Stimulated activated CD4-positive, alpha-beta T cell treated with anti-CD3 and anti-CD28 coated beads, Interleukin-1b, Interleukin-23, amount 100 ng/mL, for 48 hours (primary cell): ENCODE measurements at places on chromosomes 11 and 22.

DNA sequence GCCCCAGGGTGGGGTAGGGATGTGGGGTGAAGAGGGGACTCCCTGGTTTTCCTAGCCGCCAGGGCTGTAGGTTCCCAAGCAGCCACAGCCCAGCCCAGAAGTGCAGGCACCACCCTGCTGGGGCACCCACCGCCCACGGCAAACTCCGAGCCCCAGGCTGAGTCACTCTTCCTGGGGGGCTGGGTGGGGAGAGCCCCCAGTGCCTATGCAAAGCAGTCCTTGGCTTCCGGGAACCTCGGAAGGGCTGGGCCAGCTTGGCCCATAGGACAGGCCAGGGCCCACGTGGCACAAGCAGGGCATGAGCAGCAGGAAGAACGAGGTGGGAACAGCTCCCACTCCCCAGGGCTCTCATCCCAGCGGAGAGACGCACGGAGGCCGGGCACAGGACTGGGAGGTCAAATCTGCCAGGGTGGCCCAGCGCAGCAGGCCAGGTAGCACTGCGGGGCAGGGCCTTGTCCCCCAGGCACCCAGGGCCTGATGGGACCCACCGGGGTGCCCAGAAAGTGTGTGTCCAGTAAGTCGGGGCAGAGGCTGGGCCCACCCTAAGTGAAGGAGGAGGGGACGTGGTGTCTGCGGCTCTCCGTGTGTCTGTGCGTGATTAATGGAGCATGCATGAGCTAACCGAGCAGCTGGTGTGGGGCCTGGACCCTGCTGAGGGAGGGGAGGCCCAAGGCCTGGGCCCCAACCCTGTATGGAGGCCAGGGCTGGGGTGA lies 4.6 kb upstream of the IL17REL start:
- peak; percentile 85 for DNase-seq

GRCh38 chr11:116563028-116563711 lies 209.6 kb downstream of the BUD13 start:
- no peak for DNase-seq

- DNase-seq: no peak
Measured at GRCh38 chr11:71551711-71552110, 3.5 kb downstream of the KRTAP5-9 start.

- DNase-seq: no peak
Measured at GRCh38 chr22:17925431-17925841, 98.9 kb downstream of the MICAL3 start.

DNA sequence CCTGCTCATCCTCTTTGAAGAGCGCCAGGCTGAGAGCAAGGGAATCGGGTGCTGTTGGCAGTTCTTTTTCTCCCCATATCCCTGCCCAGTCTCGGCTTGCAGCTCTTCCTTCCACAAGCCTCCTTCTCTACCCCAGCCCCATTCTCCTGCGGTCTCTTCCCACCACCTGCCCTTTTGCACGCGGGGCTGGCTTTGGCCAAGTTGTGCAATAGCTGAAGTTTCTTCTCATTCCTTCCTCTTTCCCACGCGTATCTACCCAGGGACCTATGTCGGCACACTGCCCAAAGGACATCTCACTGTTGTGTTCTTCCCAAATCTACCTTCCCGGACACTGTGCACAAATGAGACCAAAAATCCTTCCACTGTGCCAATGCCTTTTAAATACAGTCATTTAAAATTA lies 22.3 kb upstream of the HTR3A start:
- DNase-seq: no peak

DNA sequence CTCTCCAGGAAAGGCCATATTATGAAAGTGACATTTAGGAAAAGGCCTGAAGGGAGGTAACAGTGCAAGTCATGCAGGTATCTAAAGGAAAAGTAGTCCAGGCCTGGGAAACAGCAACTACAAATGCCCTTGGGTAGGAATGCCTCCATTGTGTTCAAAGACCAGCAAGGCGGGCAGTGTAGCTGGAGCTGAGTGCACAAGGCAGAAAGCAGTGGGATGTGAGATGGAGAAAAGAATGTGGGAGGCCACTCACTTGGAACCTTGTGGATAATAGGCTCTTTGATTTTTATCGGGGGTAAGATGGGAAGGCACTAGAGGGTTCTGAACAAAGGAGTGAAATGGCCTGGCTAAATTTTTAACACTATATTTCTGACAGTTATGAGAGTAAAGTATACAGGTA lies 188.6 kb downstream of the PGR start:
- DNase-seq: no peak

DNA sequence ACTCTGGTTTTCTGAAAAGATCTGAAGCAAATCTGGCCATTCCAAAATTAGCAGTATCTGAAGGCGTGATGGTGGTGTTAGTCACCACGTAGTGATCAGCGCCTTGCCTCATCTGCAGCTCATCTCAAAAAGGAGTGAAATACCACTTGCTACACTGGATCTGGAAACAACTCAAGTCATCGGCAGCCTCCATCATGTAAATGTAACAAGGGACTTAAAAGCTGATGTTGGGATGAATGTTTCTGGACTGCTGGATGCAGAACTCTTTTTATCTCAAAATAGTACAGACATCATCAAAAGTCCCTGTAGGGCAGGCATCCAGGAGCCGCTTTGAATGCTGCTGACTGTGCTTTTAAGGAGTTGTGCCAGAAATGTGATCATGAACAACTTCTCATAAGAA lies 14.1 kb upstream of the APLP2 start:
- no peak for DNase-seq

- no peak for DNase-seq
Measured at GRCh38 chr22:42808521-42808920, 48.6 kb downstream of the ARFGAP3 start.

DNA sequence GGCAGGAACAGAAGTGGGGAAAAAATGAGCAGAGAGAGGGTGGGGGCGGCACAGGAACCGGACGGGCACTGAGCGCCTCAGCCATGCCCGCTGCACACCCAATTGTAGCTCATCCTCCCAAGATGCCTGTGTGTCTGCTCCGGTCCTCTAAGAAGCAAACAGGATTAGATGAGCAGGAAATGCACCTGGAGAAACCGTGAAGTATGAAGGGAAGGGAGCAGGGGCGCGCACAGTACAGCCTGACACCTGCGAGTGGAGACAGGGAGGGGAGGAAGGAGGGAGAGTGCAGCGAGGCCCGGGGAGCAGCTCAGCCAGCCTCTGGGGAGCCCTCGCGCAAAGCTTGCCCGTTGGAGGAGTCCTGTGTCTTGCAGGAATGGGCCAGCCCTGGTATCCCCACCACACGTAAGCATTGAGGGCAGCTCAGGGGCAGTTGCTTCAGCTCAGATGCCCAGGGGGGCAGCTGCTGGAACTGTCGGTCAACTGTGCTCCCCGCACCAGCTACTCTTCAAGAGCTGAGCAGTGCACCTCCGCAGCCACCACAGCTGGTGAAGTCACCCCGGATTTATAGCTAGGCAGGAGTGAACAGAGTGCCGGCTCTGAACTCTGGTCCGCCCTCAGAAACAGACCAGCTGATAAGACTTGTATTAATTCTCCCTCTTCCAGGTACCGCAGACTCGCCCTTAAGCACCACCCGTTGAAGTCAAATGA lies 7.0 kb downstream of the DNAJB13 start:
- DNase-seq: no peak

DNA sequence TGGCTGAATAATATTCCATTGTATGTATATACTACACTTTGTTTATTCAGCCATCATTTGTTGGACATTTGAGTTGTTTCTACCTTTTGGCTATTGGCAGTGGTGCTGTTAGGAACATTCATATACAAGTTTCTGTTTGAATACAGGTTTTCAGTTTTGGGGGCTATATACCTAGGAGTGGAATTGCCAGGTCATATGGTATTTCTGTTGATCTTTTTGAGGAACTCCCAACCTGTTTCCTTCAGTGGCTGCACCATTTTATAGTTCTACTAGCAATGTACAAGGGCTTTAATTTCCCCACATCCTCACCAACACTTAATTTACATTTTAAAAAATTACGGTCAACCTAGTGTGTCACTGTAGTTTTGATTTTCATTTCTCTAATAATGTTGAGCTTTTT lies 54.6 kb downstream of the HSD17B12 start:
- DNase-seq: no peak

- no peak for DNase-seq
Measured at GRCh38 chr11:66443602-66444001, 5.0 kb upstream of the MRPL11 start.

DNA sequence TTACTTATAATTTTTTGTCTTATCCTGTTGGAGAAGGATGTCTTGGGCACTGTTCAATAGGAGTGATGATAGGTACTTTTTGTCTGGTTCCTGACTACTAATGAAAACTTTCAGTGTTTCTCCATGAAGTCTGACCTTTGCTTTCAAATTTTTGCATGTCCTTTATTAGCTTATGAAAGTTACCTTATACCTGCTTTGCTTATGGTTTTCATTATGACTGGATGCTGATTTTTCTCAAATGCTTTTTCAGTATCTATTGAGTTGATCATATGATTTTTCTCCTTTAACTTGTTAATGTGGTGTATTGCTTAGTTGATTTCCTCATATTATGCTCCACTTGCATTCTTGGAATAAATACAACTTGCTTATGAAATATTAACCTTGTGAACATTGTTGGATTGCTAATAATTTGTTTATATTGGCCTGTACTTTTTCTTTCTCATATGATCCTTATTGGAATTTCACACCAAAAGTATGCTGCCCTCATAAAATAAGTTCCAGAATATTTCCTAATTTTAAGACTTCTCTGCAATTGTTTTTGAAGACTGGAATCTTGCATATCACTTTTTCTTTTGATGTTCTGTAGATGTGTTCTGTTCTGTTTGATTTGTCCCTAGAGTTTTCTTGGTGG lies 85.0 kb upstream of the SC5D start:
- no peak for DNase-seq

DNA sequence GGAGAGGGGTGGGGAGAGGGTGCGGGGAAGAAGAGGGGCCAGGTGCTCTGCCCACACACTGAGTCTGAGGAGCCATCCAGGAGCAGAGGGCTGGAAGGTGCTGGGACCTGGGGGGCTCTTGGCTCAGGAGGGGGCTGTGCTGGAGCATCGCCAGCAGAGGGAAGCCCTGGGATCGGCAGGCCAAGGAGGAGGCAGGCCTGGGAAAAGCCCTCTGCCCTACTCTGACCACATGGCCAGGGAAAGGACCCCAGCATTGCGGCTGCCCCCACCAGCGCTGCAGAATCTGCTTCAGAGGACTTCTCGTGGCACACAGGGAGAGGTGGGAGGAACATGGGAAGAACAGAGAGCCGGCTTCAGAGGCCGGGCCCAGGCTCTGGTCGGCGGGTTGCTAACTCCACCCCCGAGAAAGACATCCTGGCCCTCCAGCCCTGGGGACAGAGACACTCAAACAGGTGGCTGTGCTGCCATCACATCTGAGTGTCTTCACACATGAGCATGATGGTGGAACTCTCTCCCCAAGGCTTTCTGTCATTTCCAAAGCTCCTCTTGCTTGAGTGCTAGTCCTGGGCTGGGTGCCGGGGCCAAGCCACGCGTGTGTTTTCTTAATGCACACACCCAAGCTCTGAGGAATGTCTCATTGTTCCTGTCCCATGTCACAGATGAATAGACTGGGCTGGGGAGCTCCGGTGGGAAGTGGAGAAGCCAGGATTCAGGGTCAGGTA lies 1378.0 kb downstream of the BRD1 start:
- no peak for DNase-seq

DNA sequence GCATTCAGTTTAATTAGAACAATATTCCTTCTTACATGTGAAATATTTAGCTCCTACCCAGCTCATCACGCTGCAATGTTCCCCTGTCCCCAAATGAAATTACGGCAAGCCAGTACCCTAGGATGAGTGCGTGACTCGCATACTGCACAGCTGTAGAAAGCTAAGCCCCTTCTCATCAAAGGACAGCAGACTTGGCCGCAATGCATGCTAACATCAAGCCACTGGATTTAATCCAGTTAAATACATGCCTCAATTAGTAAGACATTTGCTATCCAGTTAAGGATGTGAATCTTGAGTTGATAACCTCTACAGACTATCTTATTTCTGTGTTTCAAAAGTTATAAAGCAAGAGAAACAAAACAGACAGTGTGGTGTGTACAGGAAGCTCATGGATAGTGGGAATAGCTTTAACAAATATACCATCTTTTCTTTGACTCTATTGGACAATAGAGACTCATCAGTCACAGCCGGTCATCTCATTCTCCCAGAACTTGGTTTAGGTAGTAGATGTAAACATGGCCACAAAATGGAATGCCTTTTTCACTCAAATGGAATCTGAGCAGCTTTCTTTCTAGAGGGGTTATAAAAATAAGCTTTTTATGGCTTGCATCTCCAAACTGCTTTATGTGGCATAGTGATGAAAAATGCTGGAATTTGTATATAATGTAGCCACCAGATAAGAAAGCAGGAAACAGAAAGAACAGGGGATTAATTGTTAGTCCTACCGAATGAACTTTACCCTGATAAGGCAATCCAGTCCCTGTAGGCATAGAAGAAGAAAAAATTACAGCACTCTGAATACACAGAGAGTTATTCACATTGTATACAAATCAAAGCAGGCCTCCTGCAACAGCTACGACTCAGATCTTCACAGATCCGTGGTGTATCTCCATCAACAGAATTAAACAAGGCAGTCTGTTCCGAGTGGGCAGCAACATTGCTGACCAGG lies 224.1 kb downstream of the CADM1 start:
- no peak for DNase-seq

DNA sequence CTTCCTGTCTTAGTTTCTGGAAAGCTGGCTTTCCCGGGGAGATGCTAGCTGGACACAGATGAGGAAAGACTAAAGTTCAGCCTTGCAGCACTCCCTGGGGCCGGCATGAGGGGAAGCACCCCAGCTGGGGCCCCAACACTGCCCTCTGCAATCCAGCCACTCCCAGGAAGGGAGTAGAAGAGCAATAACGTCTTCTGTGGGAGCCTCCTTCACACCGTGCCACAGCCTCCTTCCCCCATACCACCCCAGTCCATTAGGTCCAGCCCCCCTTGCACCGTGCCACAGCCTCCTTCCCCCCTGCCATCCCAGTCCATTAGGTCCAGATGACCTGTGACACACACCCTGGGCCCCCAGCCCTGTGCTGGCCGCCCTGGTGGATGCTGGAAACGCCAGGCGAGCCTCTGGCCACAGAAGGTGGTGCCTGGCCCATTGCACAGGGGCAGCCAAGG lies 44.1 kb upstream of the PRDM11 start:
- no peak for DNase-seq

GRCh38 chr11:67542971-67543370 lies 19.7 kb upstream of the CABP2 start:
- DNase-seq: no peak

DNA sequence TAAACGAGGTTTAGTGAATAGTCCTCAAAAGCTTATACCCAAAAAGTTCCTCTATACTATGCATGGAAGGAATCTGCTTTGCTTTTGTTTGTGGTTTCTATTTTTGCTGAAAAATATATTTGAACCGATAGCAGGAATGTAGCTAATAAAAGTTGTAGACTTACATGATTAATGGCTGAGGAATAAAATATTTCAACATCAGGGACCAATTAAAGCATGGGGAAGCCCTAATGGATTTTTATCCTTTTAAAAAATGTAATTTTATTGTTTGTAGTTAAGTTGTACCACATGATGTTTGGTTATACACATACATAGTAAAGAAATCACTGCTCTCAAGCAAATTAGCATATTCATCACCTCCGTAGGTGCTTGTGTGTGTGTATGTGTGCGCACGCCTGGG lies 295.3 kb upstream of the CNTN5 start:
- DNase-seq: no peak

GRCh38 chr22:32048069-32048468 lies 5.0 kb downstream of the SLC5A1 start:
- no peak for DNase-seq

- no peak for DNase-seq
Measured at GRCh38 chr11:20055312-20055711, 105.0 kb downstream of the DBX1 start.
